Smooth muscle cell of bladder (primary cell): ENCODE measurements at places on chromosomes 11 and 22. TPM values are rescaled to one million over a fixed set of nuclear protein-coding genes. Genes with fewer than 3 reads are reported as not detected.

The YPEL4 gene
- total RNA-seq = 1.4 and 1.6 TPM in 2 replicates

The NDUFV1 gene
- 167 and 205 TPM in 2 replicates for total RNA-seq

The B4GALNT4 gene
- total RNA-seq = 1.9 and 3.6 TPM in 2 replicates

The RHOG gene
- total RNA-seq = 4.4 and 8.3 TPM in 2 replicates

The ALG8 gene
- total RNA-seq = 32.3 and 40.5 TPM in 2 replicates
